ENCODE measurements at places on chromosomes 16 and 17.

DNA sequence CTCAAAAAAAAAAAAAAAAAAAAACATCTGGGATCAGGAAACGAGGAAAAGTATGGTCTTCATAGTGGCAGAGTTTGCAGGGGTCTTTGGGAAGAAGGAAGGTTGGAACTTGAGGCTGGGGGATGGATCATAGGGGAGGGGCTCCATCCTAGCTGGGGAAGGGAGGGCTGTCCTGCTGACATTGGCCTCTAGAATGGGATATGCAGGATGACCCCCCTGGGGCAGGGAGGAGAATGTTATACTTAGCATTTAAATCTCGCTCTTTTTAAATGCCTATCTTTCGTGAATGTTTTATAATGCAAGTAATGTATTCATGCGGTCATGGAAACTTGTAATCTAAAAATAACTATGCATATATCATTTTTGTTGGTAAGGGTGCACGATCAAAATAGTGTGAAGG is 33.2 kb downstream of the TMEM235 start:
- DNase-seq = no peak

DNA sequence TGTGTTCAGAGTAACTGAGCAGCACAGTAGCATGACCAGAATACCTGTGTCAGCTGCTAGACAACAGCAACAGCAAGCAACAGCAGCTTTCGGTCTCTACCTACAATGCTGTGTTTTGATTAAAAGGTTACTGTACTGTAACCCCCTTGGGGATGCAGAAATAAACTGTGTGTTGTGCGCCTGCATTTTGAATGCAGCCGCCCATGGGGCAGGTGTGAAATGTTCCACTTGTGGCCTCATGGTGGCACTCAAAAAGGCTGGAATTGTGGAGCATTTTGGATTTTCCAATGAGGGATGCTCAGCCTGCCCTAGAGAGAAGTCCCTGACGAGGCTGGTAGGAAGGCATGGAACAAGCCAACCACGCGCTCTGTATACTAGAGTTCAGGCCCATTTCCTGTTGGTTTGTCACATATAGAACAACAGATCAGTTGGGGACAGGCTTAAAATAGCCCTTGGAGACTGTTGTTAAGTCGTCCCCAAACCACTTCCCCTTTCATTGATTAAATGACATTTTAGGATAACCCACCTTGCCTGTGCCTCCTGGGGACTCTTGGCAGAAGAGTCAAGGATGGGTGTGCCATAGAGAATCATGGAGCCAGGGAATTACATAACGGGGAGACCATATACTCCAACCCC is 27.1 kb downstream of the SCPEP1 start:
- no peak for DNase-seq

DNA sequence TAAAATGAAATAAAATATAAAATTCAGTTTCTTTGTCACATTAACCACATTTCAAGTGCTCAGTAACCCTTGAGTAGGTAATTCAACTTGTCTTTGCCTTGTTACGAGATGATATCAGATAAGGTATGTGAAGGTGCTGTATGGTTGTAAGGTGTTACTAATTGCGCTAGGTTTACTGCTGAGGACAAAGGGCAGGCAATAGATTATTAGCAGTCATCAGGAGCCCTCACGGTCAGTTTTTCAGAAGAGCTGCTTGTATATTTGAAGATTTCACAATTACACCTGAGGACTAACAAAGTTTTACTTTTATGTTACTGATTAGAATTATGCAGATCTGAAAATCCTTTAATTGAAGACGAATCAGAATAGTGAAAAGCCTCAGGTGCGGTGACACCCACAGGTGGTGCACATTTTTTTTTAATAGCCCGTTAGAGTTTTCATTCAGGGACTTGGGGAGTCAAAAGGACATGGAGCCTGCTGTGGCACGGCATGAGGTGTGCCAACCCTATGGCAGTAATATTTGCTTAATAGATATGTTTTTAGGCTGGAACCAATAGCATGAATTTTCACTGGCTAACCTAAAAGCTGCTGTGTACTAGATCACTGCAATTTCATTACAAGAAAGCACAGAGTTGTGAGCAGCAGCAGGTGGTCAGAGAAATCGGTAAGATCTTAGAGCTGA is 16.4 kb downstream of the NDEL1 start:
- DNase-seq = no peak

DNA sequence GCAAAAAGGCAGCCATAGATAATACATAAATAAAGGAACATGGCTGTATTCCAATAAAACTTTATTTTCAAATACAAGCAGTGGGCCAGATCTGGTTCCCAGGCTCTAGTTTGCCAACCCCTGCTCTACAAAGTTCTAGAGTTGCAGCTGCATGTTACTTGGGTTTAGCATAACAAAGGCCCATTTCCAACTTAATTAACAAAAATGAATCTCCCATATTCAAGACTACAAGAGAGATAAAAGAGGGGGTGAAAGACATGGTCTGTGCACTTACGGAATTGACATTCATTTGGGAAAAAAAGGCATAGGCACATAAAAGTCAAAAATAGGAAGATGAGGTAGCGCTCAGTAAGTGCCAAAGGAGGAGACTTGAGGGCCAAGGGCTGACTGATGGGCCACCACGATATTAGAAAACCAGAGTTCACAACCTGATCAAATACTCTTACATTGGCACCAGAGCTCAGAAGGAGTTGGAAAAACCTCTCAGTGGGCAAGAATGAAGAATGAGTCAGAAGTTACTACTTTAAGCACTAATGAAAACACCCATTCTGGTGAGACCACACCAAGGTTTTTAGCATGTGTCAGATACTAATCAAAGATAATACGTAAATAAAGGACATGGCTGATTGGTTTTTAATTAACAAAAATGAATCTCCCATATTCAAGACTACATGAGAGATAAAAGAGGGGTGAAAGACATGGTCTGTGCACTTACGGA is 164.0 kb downstream of the VPS53 start:
- no peak for DNase-seq

DNA sequence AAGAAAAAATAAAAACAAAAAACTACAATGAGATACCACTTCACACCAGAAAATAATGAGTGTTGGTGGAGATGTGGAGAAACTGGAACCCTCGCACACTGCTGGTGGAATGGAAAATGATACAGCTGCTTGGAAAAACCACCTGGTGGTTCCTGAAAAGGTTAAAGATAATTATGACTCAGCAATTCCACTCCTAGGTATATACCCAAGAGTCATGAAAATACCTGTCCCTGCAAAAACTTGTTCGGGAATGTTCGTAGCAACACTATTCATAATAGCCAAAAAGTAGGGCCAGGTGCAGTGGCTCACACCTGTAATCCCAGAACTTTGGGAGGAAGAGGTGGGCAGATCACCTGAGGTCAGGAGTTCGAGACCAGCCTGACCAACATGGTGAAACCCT is 8.1 kb upstream of the ITGAE start:
- no peak for DNase-seq

DNA sequence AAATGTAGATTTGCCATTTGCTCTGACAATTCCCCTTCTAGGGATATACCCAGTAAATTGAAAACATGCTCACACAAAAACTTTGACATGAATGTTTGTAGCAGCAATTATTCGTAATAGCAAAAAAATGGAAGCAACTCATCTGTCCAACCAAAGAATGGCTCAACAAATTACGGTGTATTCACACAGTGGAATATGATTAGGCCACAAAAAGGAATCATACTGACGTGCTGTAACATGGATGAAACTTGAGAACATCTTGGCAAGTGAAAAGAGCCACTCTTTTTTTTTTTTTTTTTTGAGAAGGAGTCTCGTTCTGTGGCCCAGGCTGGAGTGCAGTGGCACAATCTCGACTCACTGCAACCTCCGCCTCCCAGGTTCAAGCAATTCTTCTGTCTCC is 24.1 kb upstream of the SPNS3 start:
- no peak for DNase-seq

DNA sequence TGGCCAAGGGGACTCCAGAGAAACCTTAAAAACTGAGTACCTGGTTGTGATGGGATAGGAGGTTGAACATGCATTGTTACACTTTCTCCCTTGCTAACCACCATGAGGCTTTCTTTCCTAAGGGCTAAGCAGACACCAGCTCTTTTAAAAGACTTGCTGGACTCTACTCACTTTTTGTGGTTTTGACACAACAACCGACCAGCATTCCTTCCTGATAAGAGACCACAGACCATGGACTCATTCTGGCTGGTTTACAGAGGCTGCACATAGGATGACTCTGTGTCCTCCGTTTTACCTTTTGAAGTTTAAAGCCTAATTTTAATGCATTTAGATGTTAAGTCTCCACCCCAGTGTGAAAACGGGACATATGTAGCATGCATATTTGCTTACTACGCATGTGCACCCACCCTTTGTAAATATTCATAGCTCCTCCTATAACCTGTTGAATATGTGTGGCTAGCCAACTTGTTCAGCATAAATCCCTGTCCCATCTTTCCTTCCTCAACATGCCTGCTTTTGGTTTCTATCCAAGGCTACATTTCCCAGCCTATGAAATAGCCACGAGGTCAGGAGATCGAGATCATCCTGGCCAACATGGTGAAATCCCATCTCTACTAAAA is 475.9 kb downstream of the GRIN2A start:
- DNase-seq = no peak

DNA sequence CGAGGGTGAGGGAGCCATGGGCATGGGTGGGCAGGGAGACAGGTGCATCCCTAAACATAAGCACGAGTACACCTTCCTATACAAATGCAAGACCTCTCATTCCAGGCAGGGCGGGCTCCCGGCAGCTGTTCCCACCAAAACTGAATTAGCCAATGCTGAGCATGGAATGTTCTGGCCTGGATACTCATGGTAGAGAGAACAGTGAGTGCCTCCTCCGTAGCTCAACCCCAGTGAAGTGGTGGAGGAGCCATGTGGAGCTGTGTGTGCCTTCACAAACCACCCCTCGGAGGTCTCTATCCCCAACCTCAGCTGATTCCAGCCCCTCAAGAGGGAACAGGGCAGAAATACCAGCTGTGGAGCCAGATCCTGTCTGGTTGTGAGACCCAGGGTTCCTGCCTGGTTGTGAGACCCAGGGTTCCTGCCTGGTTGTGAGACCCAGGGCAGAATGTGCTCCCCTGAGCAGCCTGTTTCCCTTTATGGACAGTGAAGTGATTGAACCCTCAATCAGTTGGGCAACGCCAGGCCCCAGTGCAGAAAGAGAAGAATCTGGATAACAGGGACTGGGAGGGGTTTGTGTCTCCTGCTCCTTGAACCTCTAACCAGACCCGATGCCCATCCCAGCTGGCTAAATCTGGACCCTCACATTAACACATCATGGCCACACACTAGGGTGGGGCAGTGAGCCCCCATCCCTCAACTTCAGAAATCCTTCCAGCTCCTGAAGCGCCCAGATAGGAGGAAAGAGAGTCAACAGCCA is 2.4 kb upstream of the CDH16 start:
- DNase-seq = no peak

GRCh38 chr16:55302635-55303034 is 21.4 kb upstream of the IRX6 start:
- DNase-seq = no peak

- no peak for DNase-seq
These were observed 3.2 kb downstream of the CDH8 start for GRCh38 chr16:62033065-62033464.

GRCh38 chr16:11560701-11561453 is 25.8 kb downstream of the LITAF start:
- no peak for DNase-seq

All from posterior cingulate gyrus (tissue), 11 donors.